ENCODE measurements at places on chromosomes 11 and 22.

DNA sequence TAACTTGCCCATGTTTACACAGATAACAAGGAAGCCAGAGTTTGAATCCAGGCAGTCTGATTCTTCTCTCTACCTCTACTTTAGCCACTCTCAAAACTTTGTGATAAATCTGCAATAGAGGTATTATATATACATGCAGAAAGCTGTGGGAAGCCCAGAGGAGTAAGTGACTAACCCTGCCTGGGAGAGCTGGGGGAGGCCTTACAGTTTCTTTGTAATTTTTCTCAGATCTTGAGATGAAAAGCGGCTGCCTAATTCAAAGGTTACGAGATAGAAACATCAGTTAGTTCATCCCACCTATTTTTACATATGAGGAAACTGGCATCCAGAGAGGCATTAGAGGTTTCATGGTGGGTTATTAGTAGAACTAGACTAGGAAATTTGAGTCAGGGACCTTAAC is 4.9 kb downstream of the STIM1 start:
- no peak for DNase-seq

GRCh38 chr22:37680191-37680851 is 4.9 kb downstream of the LGALS1 start:
- no peak for DNase-seq

- no peak for DNase-seq
These were observed 1153.0 kb upstream of the TENM4 start for GRCh38 chr11:80593648-80594374.

DNA sequence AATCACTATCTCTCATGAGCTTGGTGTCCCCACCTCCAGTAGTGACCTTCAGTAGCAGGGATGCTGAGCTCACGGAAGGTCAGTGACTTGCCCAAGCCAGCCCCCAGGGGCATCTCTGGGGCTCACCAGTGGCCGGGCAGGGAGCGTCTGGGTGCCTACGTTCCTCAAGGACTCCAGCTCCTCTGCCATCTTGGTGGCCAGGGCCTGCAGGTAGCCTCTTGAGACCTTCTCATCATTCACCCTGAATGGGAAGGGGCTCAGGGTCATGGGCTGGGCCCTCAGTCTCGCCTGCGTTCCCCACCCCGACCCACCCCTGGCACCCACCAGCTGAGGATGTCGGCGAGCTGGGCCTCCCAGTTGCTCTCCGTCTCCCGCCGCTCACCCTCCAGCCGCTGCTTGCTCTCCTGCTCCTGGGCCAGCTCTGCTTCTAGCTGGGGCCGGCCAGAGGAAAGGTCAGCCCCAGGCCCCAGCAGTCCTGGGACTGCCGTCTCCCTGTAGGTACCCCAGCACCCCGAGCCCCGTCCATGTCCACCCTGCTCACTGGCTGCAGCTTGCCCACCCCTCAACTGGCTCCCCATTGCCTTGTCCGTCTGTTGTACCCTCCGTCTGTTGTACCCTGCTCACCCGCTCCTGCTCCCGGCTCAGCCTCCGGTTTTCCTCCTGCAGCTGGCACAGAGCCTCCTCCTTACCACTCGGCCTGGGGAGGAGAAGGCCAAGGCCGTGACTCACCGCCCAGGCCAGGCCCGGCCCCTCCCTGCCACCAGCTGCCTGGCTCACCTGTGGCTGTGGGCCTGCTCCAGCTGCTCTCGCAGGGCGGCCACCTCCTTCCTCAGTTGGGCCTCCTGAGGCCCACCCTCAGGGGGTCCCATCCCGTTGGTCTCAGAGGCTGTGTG is 9.5 kb downstream of the CDC42BPG start:
- DNase-seq = no peak

GRCh38 chr22:42745118-42745517 is 24.4 kb upstream of the A4GALT start:
- no peak for DNase-seq

DNA sequence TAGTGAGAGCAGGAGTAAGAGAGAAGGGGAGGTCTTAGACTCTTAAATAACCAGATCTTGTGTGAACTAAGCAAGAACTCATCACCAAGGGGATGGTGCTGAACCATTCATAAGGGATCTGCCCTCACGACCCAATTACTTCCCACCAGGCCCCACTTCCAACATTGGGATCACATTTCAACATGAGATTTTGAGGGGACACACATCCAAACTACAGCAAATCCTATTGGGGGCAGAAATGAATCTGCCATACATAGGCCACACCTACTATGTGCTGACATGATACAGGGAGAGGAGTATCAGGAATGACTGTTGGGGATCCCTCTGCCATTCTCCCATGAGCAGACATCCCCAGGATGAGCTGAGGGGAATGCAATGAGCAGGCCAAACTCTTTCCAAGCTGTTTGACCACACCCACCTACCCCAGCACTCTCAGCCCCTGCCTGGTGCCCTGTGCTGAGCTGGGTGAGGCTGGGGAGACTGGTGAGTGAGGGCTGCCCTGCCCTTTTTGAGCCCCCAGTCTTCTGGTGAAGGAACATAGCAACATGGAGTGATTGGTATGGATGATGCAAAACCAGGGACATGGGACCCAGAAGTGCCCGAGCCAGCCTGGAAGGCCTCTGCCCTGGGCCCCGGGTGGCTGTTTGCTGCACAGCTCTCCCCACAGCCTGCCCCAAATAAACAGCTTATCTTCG is 1.2 kb upstream of the GTSE1 start:
- DNase-seq = no peak

DNA sequence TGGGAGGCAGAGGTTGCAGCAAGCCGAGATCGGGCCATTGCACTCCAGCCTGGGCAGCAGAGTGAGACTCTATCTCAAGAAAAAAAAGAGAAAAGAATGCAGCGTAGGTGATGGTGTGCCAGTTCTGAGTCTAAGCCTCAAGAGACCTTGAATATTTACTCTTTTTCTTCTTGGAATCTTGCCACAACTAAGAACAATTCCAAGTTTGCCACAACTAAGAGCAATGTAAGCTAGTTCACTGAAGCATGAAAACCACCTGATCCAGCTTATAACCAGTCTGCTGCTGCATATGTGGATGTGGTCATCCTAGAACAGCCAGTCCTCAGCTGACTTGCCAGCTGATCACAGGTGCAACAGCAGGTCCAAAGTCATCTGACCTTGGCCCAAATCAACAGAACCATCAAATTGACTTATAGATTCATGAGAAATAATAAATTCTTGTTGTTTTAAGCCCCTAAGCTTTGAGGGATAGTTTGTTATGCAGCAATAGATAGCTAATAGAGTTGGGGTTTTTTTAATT is 25.4 kb upstream of the SEZ6L start:
- DNase-seq = no peak
